Fibroblast of skin of right biceps (primary cell): ENCODE measurements at places on chromosomes 6 and 20.
A peak's percentile ranks its signal among the peaks of the same experiment; 100 is the strongest.

DNA sequence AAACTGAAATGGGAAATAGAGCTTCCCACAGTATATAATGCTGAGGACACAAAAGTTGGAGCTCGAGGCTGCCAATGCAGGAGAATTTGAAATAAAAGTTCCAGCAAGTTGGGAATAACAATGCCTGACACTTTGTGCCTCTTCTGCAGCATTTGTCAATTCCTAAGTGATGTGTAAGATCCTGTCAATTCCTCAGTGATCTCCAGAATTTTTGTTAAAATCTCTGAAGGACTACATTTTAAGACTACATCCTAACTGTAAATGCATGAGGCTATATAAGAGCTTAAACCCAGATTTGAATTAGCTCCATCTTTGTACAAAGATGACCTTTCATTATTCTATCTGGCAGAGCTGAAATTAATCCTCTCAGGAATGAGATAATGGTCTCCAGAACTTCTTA is 208.2 kb downstream of the COL12A1 start:
- DNase-seq: peak; percentile 5

GRCh38 chr6:33168284-33168601 is 24.0 kb downstream of the COL11A2 start:
- DNase-seq: no peak

GRCh38 chr6:33705955-33706725 is 5.4 kb downstream of the UQCC2 start:
- no peak for DNase-seq

DNA sequence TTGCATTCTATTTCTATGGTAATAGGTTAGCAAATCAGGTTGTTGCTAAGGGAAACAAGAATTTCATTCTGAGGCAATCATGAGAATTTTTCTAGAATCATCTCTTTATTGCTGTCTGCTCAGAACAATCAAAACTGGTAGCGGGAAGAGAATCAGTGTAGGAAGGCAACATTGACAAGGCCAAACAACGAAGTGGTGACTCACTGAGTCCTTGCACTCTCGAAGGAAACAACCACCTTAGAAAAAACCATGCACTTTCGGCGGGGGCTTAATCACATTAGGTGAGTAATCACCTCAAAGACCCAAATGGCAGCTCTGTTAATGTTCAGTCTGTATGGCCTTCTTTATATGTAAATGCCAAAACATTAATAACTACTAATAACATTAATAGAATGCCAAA is 78.8 kb upstream of the MAP7 start:
- peak; percentile 12 for DNase-seq

DNA sequence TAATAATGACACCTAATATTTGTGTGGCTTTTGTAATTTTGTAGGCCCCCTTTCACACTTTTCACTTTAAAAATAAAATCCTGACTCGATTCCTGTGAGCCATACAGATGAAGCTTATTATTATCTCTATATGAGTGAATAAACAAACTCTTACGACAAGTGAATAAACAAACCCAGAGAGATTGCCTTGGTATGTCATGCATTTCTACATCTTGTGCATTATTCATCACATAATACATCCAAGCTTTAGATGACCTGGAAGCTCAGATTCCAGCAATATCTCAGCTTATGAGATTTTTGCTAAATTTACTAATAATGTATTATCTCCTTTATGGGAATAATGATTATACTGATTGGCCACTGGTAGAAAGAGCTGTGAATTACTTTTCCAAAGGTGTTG is 248.2 kb downstream of the TBX18 start:
- DNase-seq: no peak

DNA sequence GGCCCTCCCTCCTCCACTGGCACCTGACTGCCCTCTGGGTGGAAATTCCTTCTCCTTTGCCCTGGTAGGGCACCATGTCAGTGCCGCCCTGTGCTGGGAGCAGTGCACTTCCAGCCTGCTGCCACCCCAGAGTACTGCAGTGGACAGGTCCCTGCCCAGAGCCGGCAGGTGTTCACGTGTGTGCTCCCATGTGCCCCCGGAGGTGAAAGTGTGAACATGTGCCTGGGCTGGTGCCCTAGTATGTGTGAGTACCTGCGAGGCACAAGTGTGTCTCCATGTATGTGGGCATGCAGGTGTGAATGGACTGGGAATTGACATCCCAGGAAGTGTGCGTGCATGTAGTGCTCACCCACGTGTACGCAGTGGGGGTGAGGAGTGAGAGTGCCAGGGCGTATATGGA is 29.4 kb downstream of the SDCBP2 start:
- DNase-seq: no peak

GRCh38 chr6:148440877-148441453 is 98.3 kb downstream of the SASH1 start:
- DNase-seq: peak; percentile 94

- DNase-seq: no peak
Measured at GRCh38 chr6:37488476-37488875, 11.2 kb downstream of the CCDC167 start.

GRCh38 chr6:130293800-130294199 is 71.0 kb upstream of the SAMD3 start:
- peak; percentile 75 for DNase-seq

- DNase-seq: peak; percentile 95
Measured at GRCh38 chr20:35768731-35769664, 2.8 kb upstream of the PHF20 start.

GRCh38 chr6:72651174-72651573 is 29.3 kb downstream of the KCNQ5 start:
- DNase-seq: peak; percentile 53

DNA sequence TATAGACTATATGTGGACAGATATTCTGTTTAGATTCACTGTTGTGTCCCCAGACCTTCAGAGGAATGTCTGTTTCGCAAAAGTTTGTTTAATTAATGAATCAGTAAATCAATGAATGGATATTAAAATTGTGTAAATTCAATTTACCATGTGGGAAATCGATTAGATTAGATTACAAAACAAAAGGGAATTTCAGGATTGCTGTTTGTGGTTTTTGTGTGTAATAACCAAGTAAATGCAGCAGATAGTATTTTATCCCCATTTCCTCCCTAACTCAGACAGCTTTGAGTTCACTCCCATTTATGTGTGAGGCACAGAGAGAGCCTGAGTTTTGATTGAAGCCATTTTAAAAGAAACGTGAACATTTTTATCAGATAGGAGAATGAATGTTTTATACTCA is 214.8 kb downstream of the ADGB start:
- peak; percentile 51 for DNase-seq

GRCh38 chr6:16764188-16764950 is 3.1 kb upstream of the ATXN1 start:
- peak; percentile 71 for DNase-seq

GRCh38 chr20:35561671-35562070 is 19.8 kb downstream of the ERGIC3 start:
- no peak for DNase-seq

DNA sequence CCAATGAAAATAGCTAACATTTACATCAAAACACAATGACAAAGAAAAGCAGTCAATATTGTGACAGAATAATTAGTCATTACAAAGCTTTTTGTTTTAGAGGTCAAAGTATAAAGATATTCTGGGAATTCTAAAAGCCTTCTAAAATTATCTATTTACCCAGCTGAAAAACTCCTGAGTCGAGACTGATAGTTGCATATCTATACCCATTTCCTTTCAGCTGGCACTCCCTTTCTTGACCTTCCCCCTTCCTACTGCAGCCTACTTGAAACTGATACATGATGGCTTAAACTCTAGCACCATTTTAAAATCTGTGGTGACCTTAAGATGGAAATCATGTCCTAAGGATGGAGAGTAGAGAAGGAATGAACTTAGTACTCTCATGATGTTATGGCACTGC is 38.6 kb downstream of the LMBRD1 start:
- no peak for DNase-seq

DNA sequence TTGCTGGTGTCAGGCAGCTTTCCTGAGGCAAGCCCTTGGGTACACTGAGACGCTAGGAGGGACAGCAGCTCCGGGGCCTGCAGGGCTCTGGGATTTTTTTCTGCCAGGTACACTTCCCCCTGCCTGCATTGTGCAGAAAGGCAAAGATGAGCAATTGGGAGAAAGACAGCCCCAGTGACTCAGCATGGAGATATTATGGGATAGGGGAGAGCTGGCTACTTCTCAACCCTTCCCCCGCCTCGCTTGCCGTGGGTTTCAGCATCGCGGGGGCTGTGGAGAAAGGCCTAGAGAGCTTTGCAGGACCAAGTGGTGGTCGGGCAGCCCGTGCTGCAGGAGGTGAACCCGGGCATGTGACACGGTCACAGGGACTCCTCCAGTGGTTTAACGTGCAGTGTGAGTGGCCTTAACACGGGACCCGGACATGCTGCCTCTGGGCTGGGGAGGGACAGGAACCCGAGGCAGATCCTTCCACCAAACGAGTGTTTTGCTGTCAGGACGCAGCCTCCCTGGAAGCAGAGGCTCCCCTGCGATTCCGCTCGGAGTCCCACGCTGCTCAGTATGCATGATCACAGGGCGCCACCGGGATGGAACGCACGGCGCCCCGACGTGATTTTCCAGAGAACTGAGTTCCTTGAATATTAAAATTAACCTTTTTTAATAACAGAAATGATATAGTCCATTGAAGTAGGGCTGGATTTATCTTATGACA is 139.9 kb downstream of the CDH4 start:
- DNase-seq: peak; percentile 51

- DNase-seq: no peak
Measured at GRCh38 chr20:4267242-4267641, 251.9 kb upstream of the RNF24 start.

- no peak for DNase-seq
Measured at GRCh38 chr20:939606-940005, 23.5 kb upstream of the ANGPT4 start.

GRCh38 chr6:1552296-1552761 is 57.4 kb upstream of the FOXC1 start:
- peak; percentile 21 for DNase-seq

GRCh38 chr6:34341481-34341971 is 50.9 kb downstream of the NUDT3 start:
- DNase-seq: peak; percentile 34

- DNase-seq: no peak
Measured at GRCh38 chr6:16633465-16633864, 127.8 kb downstream of the ATXN1 start.

DNA sequence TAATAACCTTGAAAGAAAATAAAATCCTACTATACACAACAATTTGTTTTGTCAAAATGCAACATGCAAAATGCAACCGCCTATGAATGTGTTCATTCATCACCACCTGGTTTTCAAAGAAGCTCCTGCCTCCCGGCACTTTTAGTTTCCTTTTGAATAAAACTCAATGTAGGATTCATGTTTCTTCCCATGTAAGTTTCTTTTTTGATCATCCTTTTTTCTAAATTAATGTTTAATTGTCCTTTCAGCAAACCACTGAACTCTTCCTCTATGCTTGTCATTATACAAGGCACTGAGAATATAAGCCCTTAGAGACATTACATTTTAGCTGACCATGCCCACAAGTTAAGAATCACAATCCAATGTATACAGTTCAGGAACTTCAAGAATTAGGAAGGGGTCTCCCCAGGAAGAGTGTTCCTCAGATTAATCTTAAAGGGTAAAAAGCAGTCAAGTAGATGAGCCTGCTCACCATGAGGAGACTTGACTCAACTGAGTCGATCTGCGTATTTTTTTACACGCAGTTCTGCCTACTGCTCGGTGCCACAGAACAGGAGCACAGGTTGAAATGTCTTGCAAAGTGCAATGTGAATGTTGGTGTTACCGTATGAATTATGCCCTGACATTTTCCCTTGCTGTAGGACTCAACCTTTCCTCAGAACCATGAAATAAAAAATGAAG is 7.2 kb upstream of the THEMIS start:
- DNase-seq: no peak

- DNase-seq: no peak
Measured at GRCh38 chr6:3405182-3405518, 51.7 kb downstream of the SLC22A23 start.

DNA sequence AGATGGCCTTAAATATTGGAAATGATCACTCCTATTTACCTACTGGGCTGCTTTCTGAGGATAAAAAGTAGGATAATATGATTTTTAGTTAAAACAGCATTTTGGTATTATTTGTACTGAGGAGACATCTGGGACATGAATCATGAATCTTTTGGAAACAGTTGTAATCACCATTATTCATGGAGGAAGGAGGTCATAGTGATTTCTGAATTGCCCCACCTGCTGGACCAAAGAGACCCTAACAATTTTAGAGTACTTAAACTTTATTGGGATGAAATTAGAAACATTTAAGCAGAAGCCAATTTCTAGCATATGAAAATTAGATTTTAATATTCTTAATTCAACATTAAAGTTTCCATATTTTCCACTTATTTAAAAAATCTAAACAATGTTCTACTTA is 108.4 kb upstream of the SIM1 start:
- peak; percentile 63 for DNase-seq

- DNase-seq: peak; percentile 61
Measured at GRCh38 chr6:53651764-53652401, 13.7 kb downstream of the KLHL31 start.

- DNase-seq: no peak
Measured at GRCh38 chr20:33837096-33837830, 26.1 kb downstream of the CHMP4B start.

- no peak for DNase-seq
Measured at GRCh38 chr6:129276986-129277385, 394.0 kb downstream of the LAMA2 start.

DNA sequence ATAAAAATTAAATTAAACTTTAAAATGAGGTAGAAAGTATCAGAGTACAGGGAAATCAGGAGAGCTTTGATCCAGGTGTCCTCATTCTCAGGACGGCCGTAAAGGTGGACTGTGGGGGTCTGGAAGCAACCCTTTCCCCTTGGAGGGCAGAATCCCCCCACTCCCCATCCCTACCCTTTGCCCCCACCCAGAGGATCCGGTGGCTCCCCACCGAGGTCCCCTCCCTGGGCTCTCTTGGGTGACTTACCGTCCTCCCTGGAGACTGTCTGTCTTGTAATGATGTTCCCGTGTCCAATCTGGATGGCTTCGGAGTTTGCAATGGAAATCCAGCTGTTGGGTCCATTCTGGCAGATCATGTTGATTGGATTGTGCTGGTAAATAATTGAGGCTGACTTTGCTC is 7.3 kb downstream of the ZBP1 start:
- no peak for DNase-seq

DNA sequence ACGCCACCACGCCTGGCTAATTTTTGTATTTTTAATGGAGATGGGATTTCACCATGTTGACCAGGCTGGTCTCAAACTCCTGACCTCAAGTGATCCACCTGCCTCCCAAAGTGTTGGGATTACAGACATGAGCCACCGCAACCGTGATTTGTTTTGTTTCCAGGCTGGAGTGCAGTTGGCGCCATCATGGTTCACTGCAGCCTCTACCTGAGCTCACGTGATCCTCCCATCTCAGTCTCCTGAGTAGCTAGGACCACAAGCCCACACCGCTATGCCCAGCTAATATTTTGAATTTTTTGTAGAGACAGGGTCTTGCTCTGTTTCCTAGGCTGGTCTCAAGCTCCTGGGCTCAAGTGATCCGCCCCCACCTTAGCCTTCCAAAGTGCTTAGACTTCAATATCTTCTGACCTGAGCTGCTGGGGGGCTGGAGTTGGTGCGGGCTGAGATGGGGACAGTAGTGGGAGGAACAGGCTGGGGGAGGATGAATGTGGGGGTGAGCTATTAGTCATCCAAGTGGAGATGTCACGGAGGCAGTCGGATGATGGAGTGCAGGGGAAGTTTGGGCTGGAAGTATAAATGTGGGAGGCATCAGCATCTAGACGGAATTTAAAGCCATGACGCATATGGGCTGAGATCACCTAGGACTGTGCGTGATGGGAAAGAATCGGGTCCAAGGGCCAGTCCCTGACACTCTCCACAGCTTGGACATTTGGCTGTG is 23.1 kb upstream of the ZMYND8 start:
- peak; percentile 92 for DNase-seq

GRCh38 chr20:53359425-53359824 is 234.2 kb downstream of the ZNF217 start:
- DNase-seq: no peak

GRCh38 chr20:58580474-58580835 is 65.3 kb upstream of the APCDD1L start:
- no peak for DNase-seq
